Cardiac fibroblast (primary cell): ENCODE measurements at places on chromosomes 3 and 15.

GRCh38 chr3:28290863-28291300 lies 49.5 kb downstream of the CMC1 start:
- no peak for DNase-seq

GRCh38 chr3:23821858-23822257 lies 16.1 kb downstream of the UBE2E1 start:
- no peak for DNase-seq

DNA sequence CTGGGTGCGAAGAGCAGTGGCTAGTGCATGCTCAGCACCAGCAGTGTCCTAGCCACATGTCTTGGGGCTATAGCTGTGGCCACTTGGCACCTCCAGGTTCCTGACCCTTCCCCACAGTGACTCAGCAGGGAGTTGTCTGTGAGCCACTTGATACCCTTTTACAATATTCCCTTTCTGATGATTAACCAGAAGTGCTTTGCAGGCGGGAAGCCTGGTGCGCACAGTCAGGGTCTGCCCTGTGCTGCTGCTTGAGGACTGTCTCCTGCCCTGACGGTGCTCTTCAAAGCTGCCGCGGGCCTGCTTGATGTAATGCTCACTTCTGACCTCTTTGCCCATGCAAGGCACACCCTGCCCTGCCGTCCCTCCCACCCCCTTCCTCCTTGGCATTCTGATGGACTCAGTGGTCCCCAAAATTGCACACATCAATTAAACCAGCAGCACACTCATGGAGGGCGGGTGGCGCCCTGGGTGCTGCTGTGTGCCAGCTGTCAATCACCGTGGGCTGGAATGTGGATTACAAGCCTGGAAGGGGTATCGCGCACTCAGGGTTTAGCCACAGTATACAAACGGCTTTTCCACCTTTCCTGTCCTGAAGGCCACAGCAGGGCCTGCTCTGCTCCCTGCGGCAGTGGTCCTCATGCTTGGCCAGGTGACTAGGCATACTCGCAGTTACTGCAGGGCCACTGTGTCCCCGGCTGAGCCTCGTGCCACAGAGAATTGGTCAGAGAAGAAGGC lies 40.9 kb upstream of the PCSK6 start:
- DNase-seq = no peak

DNA sequence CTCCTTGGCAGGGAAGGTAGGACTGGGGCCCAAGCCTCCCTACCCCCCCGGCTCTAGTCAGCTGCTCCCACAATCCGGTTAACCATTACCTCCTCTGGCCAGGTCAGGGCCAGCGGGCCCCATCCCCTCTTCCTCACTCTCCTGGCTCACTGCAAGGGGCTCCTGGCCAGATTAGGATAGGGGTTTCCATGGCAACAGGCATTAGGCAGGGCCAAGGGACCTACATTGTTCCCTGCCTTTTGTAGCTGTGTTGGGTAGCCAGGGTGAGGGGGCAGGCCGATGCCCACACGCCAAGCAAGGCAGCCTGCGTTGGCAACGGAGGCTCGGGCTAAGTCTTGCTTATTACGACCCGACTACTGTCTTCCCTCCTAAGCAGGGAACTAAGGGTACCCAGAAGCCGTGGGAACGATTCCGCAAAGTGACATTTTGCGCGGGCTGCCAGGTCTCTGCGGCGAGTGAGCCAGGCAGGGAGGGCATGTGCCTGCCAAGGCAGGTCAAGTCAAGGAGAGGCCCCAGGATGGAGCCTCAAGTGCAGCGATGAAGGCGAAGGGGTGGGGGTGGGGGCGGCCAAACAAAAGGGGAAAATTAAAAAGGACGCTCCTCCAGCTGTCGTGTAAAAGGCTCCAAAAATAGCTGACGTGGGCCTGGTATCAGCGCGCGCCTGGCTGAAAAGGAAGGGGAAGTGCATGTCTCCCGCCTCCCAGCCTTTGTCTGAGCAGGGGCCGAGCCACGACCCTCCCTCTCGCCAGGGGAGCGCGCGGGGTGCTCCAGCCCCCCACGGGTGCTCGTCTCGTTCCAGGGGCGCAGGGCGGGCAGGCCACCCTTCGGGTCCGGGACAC lies 919 bp downstream of the IDH2 start:
- DNase-seq = peak; percentile 35

DNA sequence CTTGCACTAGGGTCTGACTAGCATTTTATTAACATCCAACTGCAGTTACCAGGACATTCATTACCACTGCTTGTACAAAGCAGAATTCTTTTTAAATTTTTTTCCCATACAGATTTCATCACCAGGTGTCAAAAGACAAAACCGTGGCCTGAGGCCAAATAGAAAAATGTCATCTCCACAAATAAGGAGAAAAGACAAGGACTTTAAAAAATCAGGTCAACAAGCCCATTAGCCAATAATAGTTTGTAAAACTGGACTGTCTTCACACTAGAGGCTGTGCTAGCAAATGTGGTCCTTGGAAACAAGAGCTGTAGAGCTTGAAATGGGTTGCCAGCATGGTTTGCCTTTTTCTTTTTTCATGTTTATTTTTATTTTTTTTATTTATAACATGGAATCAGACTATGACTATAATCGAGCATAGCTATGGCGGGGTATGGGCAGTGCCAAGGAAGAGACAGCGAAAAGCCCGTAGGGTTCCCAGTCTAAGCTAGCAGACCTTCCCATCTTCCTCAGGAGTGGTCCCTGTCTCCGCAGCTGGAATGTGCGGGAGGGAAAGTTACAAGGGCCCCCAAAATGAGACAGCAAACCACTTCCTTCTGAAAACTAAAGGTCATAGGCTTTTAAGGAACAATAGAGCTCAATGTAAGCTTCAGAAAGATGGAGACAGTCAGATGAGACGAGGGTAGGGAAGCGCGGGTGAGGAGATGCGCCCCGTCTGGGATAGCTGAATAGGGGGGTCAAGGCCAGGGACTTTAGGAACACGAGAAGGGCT lies 1.5 kb downstream of the PTPN9 start:
- DNase-seq = peak; percentile 46

- DNase-seq = no peak
Observed at GRCh38 chr3:18556503-18557135, 131.5 kb upstream of the SATB1 start.

GRCh38 chr15:53978253-53978906 lies at the start of gene UNC13C:
Gene UNC13C (plus strand): TSS chr15:53978441. CDS start chr15:54012904, 34,463 bp downstream.
- no peak for DNase-seq

GRCh38 chr3:64489361-64490044 lies 198.3 kb downstream of the ADAMTS9 start:
- DNase-seq = no peak

DNA sequence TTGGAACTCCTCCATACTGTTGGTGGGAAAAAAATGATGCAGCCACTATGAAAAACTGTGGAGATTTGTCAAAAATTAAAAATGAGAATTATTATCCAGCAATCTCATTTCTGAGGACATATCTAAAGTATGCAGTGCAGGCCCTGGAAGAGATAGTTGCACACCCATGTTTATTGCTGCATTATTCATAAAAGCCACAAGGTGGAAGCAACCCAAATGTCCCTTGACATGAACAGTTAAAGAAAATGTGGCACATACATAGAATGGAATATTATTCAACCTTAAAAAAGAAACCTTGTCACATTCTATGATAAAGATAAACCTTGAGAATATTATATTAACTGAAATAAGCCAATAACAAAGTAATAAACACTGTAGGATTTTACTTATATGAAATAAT lies 80.9 kb upstream of the ARHGEF26 start:
- DNase-seq = peak; percentile 46

DNA sequence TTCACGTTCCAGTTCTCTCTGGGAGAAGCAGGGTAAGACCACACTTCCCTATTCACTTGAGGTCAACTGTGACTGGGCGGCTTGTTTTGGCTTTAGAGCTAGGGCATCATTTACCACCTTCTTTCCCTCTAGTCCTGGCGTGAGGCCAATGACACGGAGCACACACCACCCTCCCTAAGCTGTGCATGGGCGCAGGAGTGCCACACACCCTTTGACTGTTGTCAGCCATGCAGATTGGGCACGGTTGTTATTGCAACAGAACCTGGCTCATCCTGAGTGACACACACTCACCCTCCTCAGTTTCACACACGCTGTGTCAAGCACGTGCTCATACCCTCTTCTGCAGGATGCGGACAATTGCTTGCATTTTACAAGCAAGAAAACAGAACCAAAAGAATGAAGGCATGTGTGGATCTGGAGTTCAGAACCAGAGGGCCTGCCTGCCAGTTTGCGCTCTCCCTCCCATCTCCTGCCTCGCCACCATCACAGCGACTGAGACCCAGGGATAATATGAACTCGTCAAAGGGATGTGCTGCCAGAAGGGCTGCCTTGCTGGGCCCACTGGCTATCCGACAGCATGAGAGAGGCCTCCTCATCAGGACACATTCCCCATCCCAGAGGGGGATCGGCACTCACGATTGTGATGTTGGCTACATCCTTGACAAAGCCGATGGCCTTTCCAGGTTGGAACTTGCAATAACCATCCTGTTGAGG lies 17.6 kb downstream of the CTSH start:
- no peak for DNase-seq

DNA sequence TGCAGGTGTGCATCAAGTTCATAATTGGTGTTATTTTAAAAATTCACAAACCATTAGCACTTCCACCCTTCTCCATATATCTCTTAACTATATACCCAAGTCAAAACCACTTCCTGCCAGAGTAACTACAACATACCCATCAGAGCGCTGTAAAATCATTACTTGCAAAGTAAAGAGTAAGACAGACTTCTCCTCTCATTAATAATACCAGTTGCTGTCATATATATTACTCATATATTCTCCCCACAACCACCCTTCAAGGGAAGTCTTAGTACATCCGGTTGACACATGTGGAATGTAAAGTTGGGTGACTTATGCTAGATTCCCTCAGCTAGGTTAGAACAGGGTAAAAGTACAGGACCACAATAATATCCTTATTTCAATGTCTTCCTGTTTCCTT lies 5.6 kb downstream of the TERC start:
- peak; percentile 30 for DNase-seq

DNA sequence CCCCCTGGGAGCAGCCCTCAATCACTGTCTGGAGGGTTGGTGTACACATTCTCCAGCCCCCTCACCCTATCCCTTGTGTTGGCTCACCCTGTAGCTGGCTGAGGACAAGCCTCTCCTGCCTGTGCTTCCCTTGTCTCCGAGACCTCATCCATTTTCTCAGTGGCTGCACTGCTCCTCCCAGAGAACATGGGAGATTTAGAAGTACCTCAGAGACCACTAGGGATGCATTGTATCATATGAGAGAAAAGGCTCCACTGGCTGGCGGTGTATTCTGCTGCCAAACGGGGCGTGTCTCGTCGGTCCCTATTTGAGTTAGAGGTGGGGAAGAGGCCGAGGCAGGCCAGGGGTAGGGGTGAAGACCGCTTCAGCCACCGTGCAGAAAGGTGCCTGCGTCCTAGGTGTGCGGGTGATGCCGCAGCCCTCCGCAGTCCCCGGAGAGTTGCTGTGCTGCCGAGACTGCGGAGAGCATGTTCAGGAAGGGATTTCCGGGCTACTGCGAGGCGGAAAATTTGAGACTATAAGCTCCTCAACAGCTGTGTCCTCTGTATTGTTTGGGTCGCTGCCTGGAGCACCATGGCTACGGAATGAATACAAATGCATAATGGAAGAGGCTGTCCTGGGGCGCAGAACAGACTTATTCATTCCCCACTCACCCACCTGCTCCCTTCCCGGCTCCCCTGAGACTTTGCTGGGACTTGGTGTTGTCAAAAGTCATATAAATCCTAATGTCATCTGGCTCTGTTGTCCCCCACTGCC lies 43.8 kb downstream of the SPSB4 start:
- DNase-seq = peak; percentile 72

GRCh38 chr15:51185213-51186159 lies 90.8 kb upstream of the TNFAIP8L3 start:
- peak; percentile 32 for DNase-seq

GRCh38 chr15:90837094-90837493 lies 31.3 kb upstream of the FURIN start:
- no peak for DNase-seq

GRCh38 chr3:123282461-123282860 lies 80.7 kb downstream of the SEC22A start:
- no peak for DNase-seq

DNA sequence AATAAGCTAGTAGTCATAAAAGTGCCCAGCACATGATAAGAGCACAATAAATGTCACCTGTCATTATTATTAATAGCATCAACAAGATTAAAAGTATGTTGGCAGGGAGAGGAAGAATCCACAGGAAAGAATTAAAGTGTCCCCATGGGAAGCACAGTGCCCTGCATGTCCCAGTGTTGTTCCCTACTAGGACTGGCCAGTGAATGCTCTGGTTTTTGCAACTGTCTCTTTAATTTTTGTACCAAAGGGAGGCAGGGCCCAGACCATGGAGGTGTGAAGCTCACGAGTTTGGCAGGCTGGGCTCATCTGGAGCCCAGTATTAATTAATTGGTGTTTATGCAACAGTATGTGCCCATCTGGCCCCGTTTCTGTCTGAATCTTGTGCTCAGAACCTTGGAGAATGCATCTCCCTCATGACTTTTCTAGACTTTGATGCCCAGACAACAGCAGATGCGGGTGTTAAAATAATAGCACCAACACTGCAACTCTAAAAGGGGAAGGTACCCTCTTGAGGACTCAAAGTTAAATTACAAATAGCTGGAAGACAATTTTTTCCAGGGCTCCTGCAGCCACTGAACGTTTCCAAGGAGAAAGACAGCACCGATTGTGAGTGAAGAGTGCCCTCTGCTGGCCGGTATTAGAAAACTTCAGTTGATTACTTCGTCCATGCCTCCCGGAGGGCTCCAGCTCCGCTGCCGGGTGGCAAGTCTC lies 71.9 kb upstream of the SPATA12 start:
- peak; percentile 93 for DNase-seq

GRCh38 chr3:45915518-45916231 lies 27.6 kb upstream of the CXCR6 start:
- peak; percentile 67 for DNase-seq

DNA sequence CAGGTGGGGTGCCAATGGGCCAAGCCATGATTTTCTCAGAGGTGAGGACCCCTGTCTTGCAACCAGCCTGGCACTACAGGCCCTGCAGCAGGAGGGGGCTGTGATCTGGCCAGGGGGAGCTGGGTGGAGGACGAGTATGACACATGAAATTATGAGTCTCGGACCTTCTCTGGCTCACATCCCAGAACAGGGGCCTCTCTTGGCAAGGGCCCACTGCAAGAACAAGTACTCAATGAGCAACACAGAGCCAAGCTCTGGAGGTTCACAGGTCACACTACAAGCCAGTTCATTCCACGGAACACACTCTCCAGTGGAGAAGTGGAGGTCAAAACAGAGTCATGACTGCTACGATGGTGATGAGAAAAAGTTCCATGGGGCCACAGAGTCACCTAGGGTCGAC lies 28.3 kb downstream of the CCDC32 start:
- DNase-seq = peak; percentile 72

GRCh38 chr3:139122221-139122581 lies 77.5 kb upstream of the PRR23C start:
- peak; percentile 59 for DNase-seq

GRCh38 chr3:48477959-48478520 lies 25.9 kb downstream of the SHISA5 start:
- DNase-seq = no peak

DNA sequence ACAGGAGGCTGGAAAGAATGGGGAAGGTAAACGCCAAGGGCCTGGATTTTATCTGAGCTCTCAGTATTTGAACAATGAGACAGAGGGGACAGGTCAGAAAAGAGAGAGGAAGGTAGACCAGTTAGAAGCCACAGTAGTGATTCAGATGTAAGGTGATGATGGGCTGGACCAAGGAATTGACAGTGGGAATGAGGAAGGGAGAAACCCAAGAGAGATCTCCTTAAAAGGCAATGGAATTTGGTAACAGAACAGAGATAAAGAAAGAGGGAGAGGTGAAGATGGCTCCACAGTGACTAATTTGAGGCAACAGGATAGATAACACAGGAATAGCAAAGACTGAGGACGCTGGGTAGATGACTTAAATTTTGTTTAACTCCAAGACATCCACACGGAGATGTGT lies 11.4 kb upstream of the HEG1 start:
- no peak for DNase-seq

GRCh38 chr3:4540267-4540666 lies 47.1 kb downstream of the ITPR1 start:
- no peak for DNase-seq
